ENCODE measurements at places on chromosomes 2 and 18.

DNA sequence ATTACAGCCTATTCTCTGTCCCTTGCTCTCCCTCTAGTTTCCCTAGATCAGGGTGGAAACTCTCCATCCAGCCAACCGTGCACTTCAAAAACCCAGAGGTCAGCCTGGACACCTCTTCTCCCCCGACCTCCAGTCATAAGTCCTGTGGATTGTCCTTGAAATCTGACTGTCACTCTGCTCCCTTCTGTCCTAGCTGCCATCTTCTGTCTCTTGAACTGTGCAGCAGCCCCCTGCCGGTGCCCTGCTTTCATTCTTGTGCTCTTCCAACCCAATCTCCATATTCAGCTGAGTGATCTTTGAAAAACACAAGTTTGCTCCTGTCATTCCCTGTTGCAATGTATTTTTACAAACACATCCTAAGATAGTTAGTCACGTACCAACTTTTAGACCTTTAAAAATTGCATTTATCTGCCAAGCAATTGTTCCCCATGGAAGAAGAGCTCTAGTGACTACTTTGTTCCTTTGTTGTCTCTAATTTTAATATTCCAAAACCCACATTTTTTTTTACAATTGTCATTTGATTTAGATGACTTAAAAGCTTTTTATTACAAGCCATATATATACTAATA, 254.3 kb downstream of the CAMKMT start:
- DNase-seq, result no peak

DNA sequence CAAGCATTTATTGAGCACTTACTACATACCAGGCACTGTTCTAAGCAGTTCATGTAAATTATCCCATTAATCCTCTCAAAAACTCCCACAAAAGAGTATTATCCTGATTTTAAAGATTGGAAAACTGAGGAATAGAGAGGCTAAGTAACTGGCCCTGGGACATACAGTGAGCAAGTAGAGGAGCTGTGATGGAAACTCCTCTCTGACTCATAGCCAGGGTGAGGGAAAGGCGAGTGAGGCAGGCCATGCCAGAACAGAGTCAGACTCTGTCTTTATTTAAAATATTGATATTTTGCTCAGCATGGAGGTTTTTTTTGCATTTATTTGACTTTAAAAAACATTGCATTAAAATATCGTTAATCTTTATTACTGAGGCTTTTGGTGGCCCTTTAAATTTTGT, 208.0 kb downstream of the LOXHD1 start:
- DNase-seq, result no peak

- DNase-seq, result no peak
Measured at GRCh38 chr2:142165790-142166189, 35.0 kb upstream of the LRP1B start.

DNA sequence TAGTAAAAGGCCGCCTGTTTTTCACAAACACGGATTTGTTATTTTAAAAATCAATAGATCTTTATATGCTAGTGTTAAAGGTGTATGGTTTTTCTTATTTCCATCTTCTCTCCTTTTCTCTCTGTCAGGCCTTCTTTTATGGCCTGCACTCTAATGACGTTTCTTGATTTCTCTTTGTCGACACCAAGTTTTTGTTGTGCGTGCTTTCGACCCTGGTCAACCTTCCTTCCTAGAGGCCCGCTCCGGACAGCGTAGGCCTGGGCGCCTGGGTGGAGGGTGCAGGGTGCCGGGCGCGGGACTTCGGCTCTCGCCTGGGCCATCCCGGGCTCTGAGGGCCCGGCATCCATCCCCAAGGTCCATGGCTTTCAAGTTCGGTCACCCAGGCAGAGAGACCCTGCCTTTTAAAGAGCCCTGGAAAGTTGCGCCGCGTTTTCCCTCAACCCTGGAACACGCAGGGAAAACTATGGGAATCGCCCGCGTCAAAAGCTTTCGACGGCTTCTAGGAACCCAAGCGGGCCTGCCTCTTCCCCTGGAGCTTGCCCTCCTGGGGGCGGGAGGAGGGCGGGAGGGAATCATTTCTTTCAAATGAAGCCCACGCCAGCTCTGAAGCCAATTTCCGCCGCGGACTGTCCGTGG, 4.1 kb upstream of the SATB2 start:
- no peak for DNase-seq

- no peak for DNase-seq
Measured at GRCh38 chr2:36507408-36507812, 90.6 kb downstream of the FEZ2 start.

DNA sequence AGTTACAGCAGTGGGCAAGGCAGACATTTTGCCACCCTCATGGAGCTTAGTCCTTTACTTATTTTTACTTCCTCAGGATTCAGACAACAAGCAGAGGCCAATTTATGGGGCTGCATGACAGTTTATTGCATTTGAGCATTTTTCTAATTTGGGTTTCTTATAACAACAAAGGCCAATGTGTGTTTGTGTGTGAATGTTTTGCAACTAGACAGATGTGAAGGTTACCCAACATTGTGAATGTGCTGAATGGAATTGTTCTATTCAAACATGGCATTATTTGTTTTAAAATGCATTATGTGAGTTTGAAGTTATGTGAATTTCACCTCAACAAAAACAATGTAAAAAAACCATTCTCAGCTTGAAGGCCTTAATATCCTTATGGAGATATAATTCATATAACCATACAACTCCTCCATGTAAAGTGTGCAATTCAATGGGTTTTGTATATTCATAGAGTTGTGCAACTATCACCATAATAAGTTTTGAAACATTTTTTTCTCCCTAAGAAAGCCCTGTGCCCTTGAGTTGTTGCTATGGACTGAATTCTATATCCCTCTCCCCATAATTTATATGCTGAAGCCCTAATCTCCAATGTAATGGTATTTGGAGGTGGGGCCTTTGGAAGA, 57.3 kb downstream of the CCDC195 start:
- no peak for DNase-seq

DNA sequence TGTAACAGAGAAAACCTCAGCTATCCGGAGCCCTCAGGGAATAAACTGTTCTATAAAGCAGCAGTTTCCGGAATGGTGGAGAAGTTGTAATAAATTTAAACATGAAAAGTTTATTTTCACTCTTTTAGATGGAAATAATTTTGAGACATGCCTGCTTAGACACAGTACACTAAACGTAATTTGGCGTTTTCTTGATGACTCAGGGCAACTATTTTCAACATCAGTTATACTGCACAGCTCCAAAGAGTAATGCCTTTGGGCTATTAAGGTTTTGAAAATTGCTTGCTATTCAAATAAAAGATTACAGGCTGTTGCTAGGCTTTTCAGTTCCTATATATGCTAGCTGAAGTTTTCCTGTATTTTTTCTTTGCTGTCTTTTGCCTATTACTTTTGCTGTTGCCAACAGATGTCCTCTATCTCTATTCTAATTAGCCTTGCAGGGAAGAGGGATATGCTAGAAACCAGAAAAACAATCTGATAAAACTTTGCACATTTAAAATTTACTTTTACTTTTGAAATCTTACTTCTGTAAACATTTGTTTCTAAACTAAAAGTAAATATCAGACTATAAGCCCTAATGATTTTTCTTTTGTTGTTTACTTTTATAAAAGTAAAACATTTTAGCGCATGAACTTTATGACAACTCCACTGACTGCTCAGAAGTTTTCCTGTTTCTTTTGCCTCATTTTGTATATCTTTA, 113.4 kb upstream of the WDSUB1 start:
- no peak for DNase-seq

All from activated naive CD4-positive, alpha-beta T cell (primary cell).